K562 (cell line): ENCODE measurements at places on chromosomes 3 and 15.
A peak's percentile ranks its signal among the peaks of the same experiment; 100 is the strongest.

DNA sequence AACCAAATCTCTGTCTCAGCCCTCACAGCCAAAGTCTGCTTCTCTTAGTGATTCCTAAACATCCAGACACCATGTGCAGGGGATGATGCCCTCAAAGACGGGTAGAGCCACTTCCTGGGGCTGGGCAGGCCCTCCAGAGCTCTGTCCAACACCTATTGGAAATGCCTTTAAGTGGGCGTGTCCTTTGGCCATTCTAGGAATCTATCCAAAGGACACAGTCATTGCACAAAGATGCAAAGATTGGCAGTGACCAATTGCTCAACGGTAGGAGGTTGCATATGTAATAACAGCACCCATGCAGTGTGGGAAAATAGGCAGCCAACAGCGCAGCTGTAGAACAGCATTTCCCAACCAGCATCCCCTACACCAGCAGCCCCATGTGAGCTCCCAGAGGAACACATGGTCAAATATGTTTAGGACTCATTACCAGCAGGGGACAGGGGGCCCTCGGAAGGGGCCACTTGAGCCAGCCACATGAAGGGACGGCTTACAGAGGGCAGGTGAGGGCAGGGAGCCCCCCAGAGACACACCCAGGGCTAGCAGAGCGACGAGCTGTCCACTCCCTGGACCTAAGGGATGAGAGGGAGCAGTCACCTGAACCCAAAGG, 142.8 kb upstream of the IQSEC1 start:
- no peak for DNase-seq

DNA sequence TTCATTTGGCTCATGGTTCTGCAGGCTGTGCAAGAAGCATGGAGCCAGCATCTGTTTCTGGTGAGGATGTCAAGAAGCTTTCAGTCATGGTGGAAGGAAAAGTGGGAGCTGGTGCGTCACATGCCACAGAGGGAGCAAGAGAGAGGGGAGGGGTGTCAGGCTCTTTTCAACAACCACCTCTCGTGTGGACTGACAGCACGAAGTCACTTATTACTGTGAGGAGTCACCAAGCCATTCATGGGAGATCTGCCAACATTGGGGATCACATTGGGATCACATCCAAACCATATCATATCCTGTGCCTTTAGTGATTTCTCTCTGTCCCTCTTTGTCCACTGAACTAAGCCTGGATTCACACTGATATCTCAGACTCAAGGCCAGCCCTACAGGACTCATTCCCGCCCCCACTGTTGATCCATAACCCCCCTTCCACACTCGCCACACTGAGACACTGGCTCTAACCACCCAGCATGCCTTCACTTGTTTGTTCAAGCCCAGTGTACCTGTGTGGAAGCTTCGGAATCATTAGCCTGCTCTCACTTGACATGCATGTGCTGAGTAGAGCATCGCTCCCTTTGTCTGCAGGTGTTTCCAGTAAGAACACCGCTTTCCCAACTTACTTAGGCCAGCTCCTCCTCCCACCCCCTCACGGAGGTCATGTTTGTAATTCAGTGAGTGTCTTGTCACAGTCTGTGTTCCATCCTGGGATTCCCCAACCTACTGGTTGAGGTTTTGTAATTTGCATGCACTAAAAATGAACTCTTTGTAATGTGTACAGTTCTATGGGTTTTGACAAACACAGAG, 132.2 kb downstream of the KLF13 start:
- no peak for DNase-seq

- DNase-seq, result no peak
Observed at GRCh38 chr3:41716471-41716870, 245.4 kb downstream of the ULK4 start.

DNA sequence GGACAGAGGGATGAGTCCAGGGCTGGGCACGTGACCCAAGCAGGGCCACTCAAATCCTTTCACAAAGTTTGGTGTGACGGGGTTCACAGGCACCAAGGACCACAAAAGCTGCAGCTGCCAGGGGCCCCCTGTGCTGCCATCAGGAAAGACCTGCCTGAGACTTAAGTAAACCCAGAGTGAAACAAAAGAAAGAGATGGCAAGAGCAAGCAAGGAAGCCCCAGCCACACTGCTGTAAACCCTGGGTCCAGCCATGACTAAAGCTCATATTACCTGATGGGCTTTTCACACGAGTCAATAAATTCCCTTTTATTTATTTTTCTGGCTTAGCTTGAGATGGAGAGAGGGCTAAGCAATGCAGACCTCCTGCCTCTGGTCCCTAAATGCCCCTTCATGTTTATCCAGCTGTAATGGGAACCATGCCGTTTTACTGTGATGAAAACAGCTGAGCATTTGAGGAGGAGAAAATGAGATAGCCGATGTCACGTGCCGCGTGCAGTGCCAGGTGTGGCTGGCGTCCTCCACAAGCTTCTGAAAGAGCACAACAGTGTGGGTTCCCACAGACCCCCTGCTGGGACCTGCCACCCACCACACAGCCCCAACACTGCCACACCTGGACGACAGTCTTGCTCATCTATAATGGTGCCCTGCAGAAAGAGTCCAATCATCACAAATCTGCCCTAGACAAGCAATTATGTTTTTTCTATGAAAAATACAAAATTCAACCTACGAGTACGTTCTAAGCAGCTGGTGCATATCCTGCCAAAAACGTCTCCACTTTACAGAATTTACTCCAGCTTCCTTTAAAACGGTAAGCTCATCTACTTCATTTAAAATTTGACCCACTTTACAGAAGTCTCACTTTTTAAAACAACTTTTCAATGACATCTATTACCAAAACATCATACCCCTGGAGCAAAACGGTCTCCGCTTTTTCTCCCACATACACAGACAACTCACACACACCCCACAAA, 34.2 kb downstream of the ADAMTS17 start:
- DNase-seq, result no peak

GRCh38 chr3:172259726-172260248, 188.5 kb downstream of the GHSR start:
- DNase-seq, result no peak

DNA sequence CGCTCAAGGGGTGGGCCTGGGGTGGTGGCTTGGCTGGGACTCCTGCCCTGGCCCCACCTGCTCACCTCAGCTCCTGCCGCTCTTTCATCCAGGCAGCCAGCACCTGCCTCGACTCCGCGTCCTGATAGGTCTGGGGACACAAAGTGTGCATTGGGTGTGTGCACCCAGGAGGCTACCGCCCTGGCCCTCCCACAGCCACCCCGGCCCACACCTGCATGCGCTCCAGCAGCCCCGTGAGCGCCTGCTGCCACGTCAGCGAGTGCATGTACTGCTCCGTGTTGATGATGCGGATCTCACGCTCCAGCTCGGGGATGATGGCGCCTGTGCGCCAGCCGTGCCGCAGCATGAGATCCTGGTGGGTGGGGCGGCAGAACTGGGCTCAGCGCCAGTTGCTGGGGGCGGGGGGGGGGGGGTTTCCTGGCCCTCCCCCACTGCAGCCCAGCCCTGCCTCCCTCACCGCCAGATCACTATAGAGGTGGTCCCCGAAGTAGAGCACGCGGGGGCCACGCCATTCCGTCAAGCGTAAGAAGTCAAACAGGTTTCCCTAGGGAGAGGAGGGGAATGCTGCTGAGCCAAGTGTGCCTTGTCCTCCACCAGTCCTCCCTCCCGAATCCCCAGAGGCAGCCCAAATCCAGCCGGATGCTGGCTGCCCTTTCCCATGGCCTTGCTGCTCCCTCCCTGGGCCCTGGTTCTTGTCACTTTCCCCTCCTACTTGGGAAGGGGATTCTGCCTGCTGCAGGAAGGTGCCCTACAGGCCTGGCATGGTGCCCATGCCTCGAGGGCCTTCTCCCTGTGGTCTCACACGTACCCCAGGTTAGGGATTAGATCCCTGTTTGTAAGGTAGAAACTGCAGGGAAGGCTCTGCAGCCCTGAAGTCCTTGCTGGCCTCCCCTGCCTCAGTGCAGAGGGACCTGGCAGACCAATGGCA, 8.6 kb downstream of the NT5DC2 start:
- no peak for DNase-seq

DNA sequence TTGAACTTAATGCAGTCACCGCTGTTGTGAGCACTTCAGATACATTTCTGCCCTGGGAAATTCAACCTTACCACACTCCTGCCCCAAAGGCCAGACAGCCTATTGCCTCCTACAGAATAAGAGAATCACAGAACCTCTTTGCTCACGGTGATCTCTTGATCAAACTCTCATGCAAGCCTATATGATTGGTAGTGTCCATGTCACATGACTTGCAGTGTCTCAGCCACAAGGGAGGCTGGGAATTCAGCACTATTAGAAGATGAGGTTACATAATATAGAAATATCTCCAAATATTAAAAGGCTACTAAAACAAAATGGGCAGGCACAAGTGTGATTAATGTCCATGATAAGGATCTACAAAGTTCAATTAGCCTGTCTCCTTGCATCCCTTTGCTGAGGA, 3.8 kb upstream of the PCOLCE2 start:
- no peak for DNase-seq

DNA sequence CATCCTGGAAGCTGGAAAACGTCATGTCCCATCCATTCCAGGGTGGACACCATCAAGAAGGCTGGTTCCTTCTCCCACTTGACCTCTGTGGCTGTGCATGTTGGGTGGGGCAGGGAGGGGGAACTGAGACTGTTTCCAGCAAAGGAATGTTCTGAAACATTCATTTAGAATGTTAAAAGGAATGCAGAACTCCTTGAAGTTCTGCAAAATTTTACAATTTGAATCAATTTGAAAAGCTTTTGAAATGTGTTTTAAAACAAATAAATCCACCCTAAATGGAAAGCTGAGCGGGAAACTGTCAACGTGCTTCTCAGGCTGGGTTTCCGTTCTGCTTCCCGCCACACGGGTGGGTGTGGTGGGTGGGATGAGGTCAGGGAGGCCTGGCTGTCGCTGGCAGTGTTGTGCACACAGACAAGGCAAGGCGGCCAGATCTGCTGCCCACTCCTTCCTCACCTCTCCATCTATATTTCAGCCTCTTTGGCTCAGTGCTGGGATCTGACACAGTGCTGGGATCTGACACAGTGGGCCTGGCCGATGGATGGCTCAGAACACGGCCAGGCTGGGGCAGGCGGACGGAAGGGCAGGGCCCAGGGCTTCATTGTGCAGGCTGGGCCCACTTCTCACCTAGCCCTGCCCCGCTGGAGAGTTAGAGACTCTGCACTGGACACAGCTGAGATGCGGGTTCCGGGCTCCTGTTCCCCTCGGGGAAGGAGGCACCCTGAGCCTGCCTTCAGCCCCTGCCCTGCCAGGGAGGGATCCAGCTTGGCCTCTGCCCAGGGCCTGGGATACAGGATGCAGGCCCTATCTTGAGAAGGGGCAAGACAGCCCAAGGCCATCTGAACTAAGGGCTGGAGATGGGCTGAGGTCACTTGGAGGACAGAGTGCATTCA, 110.4 kb downstream of the TMEM266 start:
- no peak for DNase-seq

DNA sequence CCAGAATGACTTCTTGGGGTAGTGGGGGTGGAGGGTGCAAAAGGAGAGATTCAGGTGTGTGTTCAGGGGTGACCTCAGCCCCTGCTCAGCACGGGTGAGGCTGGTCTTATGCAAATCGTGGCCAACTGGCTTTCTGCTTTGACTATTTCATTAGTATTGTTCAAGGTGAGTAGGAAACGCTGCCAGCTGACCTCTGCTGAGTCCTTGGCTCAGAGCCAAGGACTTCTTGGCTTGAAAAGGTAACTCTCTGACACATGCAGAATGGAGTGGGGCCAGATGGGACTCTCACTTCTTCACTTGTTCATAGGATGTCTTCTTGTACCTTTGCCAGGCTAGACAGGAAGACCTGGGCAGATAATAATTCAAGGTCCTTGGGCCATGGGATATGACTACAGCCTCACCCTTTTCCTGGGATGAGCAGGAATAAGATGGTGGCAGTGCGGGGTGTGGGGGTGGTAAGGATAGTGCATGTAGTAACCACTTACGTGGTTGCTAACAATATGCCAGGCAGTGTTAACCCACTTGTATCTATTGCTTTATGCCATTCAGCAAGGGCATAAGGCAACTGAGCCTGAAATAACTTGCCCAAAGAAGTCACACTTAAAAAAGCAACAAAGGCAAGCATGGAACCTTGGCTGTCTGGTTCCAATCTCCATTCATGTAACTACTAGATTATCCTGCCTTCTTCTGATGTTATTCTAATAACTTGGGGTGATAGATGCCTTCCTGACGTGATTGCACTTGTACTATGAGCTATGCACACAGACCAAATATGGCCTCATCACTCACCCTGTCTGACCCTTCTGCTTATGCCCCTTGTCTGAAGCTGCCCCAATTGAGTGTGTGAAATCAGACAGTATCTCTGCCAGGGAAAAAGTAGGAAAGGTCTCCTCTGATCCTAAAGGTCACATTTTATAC, 193.1 kb downstream of the NR1D2 start:
- DNase-seq, result peak; percentile 21

DNA sequence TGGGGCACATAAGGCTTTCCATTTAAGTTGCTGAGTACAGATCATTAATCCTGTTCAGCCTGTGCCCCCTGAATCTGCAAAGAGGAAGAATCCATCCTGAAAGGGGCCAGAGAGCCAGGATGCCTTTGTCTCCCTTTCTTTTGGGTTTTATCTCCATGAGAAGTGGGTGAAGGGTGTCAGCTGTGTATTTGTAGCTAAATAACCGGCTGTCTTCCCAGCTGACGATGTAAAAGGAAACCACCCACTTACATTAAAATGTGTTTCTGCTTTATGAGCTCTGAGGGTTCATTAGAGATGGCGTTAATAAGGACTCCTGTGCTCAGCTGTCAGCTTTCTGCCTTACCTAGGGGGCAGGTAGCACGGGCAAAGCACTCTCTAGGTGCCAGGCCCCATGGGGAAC, 83.4 kb downstream of the SLCO3A1 start:
- DNase-seq, result no peak

DNA sequence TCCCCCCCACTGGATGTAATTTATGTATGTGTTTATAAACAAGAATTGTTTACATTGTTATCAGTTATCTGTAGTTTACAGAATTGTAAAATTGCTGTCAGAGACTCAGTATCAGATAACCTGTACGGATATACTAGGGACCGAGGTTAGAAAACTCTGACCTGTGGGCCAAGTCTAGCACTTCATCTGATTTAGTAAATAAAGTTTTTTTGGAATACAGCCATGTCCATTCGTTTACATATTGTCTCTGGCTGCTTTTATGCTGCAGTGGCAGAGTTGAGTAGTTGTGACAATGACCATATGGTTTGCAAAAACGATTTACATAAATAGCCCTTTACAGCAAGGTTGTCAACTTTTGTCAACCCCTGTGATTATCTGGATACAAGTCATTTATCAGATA, 52.6 kb downstream of the LRRC28 start:
- no peak for DNase-seq

- DNase-seq, result peak; percentile 51
Observed at GRCh38 chr3:129184396-129184657, 631 bp upstream of the CNBP start.

DNA sequence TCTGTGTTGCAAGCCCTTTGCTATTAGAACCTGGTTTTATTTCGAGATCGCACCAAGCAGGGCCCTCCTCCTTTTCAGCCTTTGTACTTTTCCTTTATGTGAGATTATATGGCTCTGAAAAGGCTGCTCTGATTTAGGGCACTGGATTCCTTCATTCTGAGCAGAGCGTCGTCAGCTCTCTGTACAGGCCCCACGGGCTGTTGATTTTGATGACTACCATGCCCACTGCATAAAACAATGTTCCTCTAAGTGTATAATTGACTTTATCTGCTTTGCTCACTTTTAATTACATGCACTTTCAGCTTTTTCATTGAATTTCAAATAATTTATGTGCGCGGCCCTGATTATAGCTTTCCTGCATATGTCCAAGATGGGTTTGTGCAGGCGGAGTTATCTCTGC, 4.4 kb upstream of the PSMD6 start:
- no peak for DNase-seq
